ENCODE measurements at places on chromosomes 4 and X.

DNA sequence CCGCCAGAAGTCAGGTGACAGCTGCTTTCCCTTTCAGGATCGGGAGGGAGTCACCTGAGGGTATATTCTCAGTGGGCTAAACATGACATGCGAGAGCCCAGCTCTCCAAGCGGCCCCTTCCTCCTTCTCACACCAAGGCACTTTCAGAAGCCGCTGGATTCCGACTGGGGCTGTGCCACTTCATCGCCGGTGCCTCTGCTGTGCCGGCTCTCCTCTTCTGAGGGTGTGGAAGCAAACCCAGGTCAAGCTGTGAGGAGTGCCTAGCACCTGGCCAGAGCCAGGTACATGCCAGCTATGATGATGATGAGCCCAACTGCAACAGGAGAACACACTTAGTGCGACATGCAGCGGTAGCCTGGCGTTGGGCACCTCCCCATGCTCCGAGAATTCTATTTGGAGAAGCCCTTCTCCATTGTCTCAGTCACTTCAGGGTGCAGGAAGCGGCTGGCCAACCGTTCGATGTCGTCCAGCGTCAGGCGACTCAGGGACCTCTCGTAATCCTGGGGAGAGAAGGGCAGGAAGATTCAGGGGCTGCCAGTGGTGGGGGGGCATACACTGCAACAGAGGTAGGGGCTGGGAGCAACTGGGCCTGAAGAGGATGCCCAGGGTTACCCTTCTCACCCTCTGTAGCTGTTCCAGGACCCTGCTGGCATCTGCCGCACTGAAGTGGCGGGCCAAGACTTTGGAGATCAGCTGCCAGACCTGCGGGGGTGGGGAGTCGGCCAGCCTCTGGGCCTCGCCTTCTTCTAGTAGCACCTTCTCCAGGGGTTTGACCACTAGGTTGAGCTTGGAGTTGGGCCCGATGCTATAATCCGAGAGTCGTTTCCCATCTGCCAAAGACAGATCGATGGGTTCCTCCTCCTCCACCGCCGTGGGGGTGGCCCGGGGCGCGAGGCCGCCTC is 1.0 kb downstream of the UBL4A start:
- H3K4me1 ChIP-seq, result peaks cover 37% of the 10 kb centered on the region
- H3K36me3 ChIP-seq, result peaks cover 2% of the 10 kb centered on the region
- H3K27ac ChIP-seq, result peak overlapping the region; percentile 76
- H3K4me3 ChIP-seq, result peak overlapping the region; percentile 61
- no peaks in the 10 kb centered on the region for H3K27me3 ChIP-seq

- H3K27ac ChIP-seq, result no peak overlapping the region
- no peak for DNase-seq
- H3K4me3 ChIP-seq, result no peak overlapping the region
- no peaks in the 10 kb centered on the region for H3K36me3 ChIP-seq
- H3K4me1 ChIP-seq, result no peaks in the 10 kb centered on the region
- H3K27me3 ChIP-seq, result no peaks in the 10 kb centered on the region
Measured at GRCh38 chr4:60683973-60684372, 516.2 kb upstream of the ADGRL3 start.

GRCh38 chrX:118038614-118039365 is 77.8 kb downstream of the KLHL13 start:
- H3K27ac ChIP-seq, result no peak overlapping the region
- no peaks in the 10 kb centered on the region for H3K4me1 ChIP-seq
- no peaks in the 10 kb centered on the region for H3K36me3 ChIP-seq
- no peak for DNase-seq

DNA sequence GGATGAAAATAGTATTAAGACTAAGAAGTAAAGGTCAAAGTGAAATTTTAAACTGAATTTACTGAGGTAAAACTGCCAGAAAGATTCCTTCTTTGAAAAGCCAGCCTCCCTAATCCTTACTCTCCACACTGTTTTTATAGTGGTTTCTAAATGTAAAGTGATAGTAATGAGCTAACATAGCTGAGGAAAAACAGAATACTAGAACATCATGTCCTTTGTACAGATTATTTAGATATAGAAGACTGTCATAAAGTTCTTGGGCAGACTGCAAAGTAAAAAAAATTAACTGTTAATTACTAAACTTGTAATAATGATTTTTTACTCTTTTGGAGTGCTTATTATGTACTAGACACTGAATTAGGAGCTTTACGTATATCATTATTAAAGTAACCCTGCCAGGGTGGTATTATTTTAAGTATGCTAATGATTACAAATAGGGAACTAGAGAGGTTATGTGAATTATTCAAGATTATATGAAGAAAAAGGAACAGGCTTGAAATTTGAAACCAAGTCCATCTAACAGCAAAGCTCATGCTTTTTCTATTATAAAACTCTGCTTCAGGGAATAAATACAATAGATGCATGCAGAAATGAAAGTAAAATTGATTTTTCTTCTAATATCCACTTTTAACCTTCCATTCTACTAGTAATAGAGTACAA is 150.5 kb downstream of the TBCK start:
- no peak for DNase-seq
- peaks cover 31% of the 10 kb centered on the region for H3K36me3 ChIP-seq
- H3K4me3 ChIP-seq, result no peak overlapping the region

DNA sequence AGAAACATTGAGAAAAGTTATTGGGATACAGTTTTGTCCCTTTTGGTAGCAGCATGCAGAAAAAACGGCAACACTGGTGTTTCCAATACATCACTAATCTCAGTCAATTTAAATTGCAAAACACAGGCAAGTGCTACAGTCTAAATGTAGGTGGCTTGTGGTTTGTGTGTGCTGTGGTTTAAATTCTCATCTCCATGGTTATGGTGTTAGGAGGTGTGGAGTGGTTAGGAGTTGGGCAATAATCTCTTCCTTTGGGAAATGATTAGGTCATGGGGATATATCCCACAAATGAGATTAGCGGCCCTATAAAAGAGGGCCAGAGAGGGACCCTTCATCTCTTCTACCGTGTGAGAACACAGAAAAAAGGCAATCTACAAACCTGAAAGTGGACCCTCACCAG is 1344.3 kb downstream of the ADGRL3 start:
- no peaks in the 10 kb centered on the region for H3K36me3 ChIP-seq
- no peak overlapping the region for H3K4me3 ChIP-seq
- H3K27me3 ChIP-seq, result no peaks in the 10 kb centered on the region
- no peak for DNase-seq
- H3K27ac ChIP-seq, result no peak overlapping the region
- H3K4me1 ChIP-seq, result no peaks in the 10 kb centered on the region

GRCh38 chrX:17242470-17242869 is 132.5 kb upstream of the NHS start:
- no peak for DNase-seq
- H3K36me3 ChIP-seq, result no peaks in the 10 kb centered on the region
- no peaks in the 10 kb centered on the region for H3K4me1 ChIP-seq
- no peak overlapping the region for H3K4me3 ChIP-seq

GRCh38 chr4:84753321-84753972 is 170.5 kb downstream of the CDS1 start:
- no peak overlapping the region for H3K4me3 ChIP-seq
- no peak overlapping the region for H3K27ac ChIP-seq
- DNase-seq, result no peak
- H3K27me3 ChIP-seq, result no peaks in the 10 kb centered on the region

GRCh38 chr4:89994176-89994873 is 99.7 kb downstream of the MMRN1 start:
- no peaks in the 10 kb centered on the region for H3K27me3 ChIP-seq
- DNase-seq, result no peak
- H3K4me3 ChIP-seq, result no peak overlapping the region
- H3K4me1 ChIP-seq, result no peaks in the 10 kb centered on the region
- H3K27ac ChIP-seq, result no peak overlapping the region
- no peaks in the 10 kb centered on the region for H3K36me3 ChIP-seq

- H3K4me3 ChIP-seq, result peak overlapping the region; percentile 22
- no peak for DNase-seq
- peaks cover 6% of the 10 kb centered on the region for H3K27me3 ChIP-seq
- peak overlapping the region; percentile 72 for H3K27ac ChIP-seq
Measured at GRCh38 chr4:95599777-95600400, 51.1 kb upstream of the UNC5C start.

DNA sequence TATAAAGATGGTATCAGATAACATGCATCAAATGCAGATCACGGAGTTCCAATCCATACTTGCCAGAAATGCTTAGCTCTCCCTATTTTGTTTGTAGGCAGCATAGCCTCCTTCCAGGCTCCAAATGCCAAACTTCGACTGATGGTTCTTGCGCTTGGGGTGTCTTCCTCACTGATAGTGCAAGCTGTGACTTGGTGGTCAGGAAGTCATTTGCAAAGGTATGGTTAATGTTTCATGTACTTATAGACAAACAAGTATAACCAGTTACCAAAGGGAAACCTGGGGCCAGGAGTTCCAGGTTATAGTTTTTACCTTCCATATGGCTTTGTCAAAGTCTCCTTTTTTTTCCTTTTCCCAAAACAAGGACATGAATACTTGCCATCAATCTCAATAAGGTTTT is 5.3 kb downstream of the CWH43 start:
- H3K27me3 ChIP-seq, result peaks cover 35% of the 10 kb centered on the region
- no peaks in the 10 kb centered on the region for H3K4me1 ChIP-seq
- no peaks in the 10 kb centered on the region for H3K36me3 ChIP-seq
- DNase-seq, result no peak
- no peak overlapping the region for H3K4me3 ChIP-seq

DNA sequence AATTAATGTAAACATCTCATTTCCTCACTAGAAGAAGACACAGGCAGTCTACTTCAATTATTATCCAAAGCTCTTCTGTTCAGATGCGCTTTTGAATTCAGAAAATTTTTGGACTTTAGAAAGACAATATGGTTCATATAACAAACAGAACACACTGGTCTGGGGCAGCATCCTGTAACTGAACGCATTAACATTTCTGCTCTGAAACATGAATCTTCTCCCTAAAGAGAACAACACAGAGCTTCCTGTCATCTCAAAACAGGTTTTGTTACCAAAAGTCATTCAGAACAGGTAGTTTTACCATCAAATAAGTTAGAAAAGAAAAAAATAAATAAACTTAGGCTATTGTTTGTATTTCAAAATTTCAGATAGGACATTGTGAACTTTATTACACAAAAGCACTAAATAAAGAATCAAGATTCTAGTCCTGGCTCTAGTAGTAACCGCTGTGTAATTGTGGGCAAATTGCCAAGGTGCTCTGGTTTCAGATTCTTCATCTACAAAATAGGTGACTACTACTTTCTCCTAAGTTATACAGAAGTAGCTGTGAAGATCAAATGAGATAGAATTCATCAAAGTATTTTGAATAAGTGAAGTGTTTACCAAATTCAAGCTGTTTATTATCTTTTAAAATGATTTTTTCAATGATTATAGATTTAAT is 252.3 kb upstream of the RASGEF1B start:
- peaks cover 15% of the 10 kb centered on the region for H3K27me3 ChIP-seq
- DNase-seq, result no peak
- H3K4me3 ChIP-seq, result no peak overlapping the region
- H3K27ac ChIP-seq, result no peak overlapping the region
- no peaks in the 10 kb centered on the region for H3K36me3 ChIP-seq

DNA sequence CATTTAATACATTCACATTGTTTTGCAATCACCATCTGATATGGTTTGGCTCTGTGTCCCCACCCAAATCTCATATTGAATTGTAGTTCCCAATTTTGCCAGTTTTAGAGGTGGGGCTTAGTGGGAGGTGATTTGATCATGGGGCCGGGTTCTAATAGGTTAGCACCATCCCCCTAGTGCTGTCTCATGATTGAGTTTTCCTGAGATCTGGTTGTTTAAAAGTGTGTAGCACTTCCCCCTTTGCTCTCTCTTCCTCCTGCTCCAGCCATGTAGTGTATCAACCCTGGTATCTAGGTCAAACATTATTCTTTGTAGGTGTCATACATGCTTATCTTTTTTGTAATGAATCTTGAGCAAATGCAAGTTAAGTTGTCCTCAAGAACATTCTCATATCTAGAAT is 83.3 kb upstream of the KIT start:
- no peak for DNase-seq
- no peaks in the 10 kb centered on the region for H3K4me1 ChIP-seq
- H3K27ac ChIP-seq, result no peak overlapping the region
- no peaks in the 10 kb centered on the region for H3K27me3 ChIP-seq

- no peaks in the 10 kb centered on the region for H3K36me3 ChIP-seq
- no peaks in the 10 kb centered on the region for H3K27me3 ChIP-seq
- no peak overlapping the region for H3K4me3 ChIP-seq
- H3K27ac ChIP-seq, result no peak overlapping the region
- H3K4me1 ChIP-seq, result no peaks in the 10 kb centered on the region
Measured at GRCh38 chr4:125951261-125951887, 636.6 kb downstream of the FAT4 start.

DNA sequence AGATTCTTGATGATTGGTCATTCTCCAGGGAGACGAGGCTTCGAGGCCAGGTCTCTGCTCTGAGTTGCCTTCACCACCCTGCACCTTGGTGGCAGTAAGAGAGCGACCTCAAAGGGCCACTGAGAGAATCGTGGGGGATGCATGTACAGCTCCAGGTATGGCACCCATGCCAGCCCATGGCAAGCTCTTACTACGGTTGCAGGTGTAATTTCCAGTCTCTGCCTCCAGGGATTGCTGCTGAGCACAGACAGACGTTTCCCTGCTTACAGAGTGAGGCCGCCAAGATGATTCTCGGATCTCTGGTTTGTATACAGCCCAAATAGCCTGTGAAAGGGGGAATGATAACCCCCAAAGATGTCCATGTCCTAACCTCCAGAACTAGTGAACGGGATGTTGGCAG is 16.3 kb upstream of the DRD5 start:
- no peak for DNase-seq
- peaks cover 41% of the 10 kb centered on the region for H3K27me3 ChIP-seq
- no peaks in the 10 kb centered on the region for H3K4me1 ChIP-seq
- no peak overlapping the region for H3K4me3 ChIP-seq
- no peak overlapping the region for H3K27ac ChIP-seq

GRCh38 chr4:141849778-141850177 is 213.4 kb downstream of the IL15 start:
- no peaks in the 10 kb centered on the region for H3K36me3 ChIP-seq
- peaks cover 2% of the 10 kb centered on the region for H3K27me3 ChIP-seq
- no peaks in the 10 kb centered on the region for H3K4me1 ChIP-seq
- H3K4me3 ChIP-seq, result no peak overlapping the region
- no peak for DNase-seq

GRCh38 chr4:119489305-119489704 is 139.3 kb downstream of the PDE5A start:
- no peaks in the 10 kb centered on the region for H3K4me1 ChIP-seq
- no peak overlapping the region for H3K4me3 ChIP-seq
- H3K36me3 ChIP-seq, result peaks cover 6% of the 10 kb centered on the region
- DNase-seq, result no peak
- no peak overlapping the region for H3K27ac ChIP-seq
- H3K27me3 ChIP-seq, result no peaks in the 10 kb centered on the region

GRCh38 chrX:36856849-36857248 is 151.3 kb upstream of the FAM47C start:
- H3K4me3 ChIP-seq, result no peak overlapping the region
- no peaks in the 10 kb centered on the region for H3K4me1 ChIP-seq
- no peak for DNase-seq
- no peaks in the 10 kb centered on the region for H3K36me3 ChIP-seq
- no peak overlapping the region for H3K27ac ChIP-seq

Measured in activated CD8-positive, alpha-beta memory T cell treated with anti-CD3 and anti-CD28 coated beads, Interleukin-2, amount 10 ng/mL, durations not matched to agents 7 days and 5 days (primary cell).